8988T (cell line): ENCODE measurements at places on chromosomes 4 and X.

DNA sequence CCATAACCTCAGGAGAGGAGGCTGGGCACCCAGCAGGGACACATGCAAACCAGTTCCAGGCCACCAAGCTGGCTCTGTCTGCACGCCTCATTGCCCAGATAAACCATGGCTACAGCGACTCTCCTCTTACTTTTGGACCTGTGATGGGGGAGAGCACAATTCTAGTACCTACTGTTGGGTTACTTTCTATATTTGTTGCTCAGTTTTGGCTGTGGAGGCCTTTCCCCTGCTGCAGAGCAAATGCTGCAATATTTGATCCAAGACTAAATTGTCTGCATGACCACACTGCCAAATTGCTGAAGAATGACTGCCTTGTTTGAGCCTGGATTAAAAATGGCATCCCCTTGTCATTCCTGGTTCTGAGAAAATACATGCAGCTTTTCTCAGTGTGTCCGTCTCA is 253.5 kb downstream of the ARHGAP10 start:
- no peak for DNase-seq

DNA sequence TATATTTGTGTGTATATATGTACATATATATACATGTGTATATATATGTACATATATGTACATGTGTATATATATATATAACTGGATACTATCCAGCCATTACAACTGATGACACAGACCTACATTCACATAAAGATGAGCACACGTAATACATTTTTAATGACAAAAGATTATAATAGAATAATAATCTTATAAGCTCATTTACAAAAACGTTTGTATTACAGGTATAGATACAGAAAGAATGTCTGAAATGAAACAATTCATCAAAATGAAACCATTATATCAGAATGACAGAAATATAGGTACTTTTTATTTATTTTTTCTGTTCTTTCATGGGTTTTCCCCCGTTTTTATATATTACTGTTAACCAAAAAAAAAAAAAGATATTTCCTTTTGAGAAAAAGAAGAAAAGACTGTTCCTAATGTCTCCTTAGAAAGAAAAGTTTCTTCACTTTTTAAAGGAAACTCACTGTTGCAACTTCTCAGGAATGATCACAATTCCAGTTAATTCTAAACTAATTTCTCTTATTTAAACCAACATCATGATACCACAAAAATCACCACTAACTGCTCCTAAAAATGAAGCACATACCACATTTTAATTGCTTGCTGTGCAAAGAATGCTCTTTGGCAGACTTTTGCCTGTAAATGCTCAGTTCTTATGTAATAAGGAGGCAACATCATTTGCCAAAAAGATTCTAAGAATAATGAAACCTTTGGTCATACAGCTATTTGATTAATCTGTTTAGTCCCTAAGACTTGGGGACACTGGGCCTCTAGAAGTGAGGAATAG is 18.9 kb downstream of the LEF1 start:
- DNase-seq = no peak

DNA sequence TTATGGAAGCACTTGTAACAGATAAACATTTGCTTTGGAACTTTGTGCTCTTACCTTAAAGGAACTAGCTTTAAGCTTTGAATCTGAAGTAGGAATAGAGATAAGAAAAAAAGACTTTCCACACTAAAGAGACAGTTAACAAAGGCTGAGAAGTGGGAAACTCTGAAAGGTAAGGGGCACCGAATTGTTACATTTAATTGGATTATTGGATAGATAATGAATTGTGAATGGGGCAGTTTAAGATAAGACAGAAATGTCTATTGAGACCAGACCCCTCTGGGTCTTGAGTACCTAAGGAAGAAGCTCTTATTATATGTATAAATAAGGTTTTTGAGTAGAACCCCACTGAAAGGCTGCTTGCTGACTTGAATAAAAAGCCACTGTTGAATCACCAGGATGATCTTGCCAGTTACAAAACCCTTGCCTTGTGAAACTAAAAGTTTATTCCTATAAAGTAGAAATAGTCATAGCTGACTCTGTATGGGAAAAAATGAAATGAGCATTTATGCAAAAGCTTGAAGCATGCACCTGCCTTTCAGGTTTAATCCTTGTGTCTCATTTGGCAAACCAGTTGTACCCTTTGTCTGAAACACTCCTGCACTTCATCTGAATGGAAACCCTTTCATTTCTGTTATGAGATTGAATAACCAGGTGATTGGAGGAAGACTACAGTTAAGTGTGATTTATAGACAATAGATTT is 423.2 kb downstream of the RPA4 start:
- DNase-seq = no peak

DNA sequence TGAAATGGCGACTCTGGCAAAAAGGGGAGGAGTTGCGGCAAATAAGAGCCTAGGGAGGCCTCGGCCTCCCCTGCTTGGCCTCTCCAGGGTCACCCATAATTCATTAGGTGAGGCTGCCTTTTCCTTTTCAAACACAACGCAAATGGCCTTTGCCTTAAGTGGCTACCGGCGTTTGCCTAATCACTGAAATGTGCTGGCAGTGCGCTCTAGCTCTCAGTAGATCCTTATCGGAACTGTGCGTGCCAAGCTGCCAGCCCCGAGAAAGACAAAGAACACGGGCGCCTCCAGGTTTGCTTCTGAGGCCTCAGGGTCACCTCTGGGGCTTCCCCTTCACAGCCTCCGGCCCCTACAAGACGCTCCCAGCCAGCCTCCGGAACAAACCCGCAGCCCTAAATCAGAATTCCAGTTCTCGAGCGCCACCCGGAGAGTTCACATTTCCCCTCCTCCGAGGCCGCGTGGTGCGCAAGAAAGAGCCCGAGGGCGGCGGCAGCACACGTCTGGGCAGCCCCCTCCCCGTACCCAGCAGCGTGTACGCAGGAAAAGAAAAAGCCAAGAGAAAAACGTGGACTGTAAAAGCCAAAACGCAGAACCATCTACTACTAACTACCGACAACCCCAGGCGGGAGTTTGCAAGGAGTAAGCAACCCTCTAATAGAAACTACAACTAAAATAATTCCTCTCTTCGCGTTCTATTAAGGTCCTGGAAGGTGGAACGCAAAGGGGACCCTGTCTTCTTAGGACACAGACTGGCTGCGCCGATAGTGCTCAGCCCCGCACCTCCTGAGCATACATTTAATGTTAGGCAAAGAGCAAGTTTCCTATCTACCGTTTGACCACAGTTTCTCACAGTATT is 76.5 kb upstream of the BCOR start:
- no peak for DNase-seq

- no peak for DNase-seq
Measured at GRCh38 chr4:25258980-25259578, 25.2 kb downstream of the PI4K2B start.
